ENCODE measurements at places on chromosomes 13 and 19.
A peak's percentile ranks its signal among the peaks of the same experiment; 100 is the strongest.

- no peak for DNase-seq
These were observed 5.0 kb upstream of the EID2 start for GRCh38 chr19:39544911-39545310.

DNA sequence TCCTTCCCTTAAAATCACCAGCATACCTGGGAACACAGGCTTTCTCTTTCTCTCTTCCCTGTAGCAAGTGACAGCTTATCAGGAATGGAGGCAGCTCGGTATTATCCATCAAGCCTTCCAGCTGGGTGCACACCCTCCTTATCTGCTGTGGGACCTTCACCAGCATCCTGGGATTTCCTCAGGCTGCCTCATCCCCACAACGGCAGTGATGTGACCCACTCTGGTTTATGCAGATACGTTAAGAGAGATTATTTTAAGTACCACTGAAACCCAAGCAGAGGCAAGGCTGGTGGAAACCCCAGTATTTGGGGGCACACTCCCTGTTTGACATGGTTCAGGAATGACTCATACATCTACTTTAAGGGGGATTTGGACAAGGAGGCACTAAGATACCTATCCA is 192.1 kb downstream of the TM9SF2 start:
- DNase-seq: no peak

- no peak for DNase-seq
These were observed 9.6 kb downstream of the SIRT2 start for GRCh38 chr19:38889803-38890202.

DNA sequence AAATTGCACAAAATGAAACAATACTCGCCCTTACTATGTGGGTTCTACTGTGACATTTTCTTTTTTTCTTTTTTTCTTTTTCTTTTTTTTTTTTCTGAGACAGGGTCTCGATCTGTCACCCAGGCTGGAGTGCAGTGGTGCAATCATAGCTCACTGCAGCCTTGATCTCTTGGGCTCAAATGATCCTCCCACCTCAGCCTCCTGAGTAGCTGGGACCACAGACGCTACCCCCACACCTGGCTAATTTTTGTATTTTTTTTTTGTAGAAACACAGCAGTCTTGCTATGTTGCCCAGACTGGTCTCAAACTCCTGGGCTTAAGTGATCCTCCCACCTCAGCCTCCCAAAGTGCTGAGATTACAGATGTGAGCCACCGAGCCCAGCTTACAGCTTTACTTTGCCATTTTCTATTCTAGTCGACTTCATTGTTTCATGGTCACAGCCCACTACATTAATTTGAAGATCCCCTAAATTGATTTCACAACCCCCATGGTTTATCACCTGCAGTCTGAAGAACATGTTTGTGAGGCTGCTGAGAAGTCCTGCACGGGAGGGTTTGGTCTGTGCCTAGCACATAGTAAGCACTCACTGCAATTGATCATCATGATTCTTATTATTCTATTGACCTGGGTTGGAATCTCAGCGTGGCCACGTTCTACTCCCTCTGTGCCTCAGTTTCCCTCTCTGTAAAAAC is 3.8 kb downstream of the BCL3 start:
- no peak for DNase-seq

DNA sequence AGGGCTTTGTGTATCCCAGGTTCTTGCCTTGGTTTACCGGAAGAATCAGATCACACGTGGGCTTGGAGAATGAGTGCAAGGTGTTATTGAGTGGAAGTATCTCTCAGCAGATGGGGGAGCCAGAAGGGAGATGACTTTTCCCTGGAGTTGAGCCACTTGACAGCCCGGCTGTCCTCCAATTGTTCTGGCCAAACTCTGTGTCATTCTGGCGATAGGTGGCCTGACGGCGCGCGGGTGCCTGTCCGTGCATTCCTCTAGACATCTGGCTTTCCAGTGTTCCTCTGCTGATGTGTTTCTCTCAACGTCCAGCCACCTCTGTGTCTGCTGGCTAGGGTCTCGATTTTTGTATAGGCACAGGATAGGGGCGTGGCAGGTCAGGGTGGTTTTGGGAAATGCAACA is 181.9 kb downstream of the SHISA2 start:
- no peak for DNase-seq

- no peak for DNase-seq
These were observed 5.8 kb upstream of the FRY start for GRCh38 chr13:32025730-32026129.

- no peak for DNase-seq
These were observed 2590.9 kb downstream of the PCDH9 start for GRCh38 chr13:64639206-64639605.

DNA sequence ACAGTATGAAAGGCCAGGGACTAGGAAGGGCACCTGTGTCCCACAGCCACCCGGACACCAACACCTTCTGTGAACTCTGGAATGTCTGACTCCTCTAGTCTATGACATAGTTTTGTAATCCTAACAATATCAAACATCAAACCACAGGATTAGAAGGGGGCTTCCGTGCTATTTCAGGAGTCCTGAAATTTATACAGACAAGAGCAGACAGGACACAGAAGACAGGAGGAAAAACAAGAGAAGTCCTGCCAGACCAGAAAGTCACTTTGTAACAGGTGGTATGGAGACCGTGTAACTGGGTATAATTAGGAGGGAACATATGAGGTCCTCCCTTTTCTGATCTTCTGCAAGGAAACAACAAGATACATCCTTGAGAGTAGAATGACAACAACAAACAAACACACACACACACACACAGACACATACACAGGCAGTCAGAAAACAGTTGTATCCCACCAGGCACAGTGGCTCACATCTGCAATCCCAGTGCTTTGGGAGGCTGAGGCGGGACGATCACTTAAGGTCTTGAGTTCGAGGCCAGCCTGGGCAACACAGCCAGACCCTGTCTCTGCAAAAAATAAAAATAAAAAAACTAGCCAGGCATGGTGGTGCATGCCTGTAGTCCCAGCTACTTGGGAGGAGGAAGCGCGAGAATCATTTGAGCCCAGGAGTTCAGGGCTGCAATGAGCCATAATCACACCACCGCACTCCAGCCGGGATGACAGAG is 13.1 kb downstream of the INSR start:
- no peak for DNase-seq

DNA sequence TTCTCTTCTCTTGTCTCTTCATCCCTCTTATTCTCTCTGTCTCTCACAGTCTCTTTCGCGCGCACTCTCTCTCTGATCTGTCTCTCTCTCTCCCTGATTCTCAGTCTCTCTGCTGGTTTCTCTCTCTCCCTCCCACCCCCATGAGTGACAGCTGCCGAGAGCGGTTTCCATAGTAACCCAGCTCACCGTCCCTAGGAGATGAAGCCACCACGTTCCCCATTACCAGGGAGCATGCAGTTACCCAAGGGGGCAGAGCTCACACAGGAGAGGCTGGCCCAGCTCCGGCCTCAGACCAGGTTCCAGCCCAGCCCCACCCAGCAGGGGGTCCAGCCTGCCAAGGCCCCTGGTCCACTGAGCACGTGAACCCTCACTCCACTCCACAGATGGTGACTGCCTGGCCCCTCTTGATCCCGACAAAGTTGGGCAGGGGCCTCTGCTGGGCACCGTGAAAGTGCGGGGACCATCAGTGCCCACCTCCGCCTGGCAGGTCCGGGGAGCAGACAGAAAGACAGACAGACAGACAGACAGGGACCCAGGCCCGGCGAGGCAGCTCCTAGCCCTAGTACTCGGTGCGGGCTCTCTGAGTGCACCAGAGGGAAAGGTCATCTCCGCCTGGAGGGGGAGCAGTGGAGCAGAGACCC is 50.6 kb downstream of the CELF5 start:
- DNase-seq: peak; percentile 11

DNA sequence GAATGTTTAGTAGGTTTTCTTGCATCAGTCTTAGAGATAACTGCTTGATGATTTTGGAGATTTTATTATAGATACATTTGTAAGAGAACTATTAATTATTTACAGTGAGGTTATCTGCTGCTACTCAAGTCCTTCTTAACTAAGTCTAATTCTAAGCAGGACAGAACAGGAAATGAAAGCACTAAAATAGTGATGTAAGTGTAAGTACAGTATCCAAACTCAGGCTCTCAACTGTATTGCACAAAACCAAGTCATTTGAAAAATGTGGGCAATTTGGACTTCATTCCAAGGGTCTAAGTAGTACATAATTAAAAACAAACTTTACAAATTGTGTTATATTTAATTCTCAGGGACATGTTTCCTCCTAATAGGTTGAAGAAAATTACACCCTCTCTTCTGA is 417.1 kb downstream of the ITGBL1 start:
- DNase-seq: no peak

DNA sequence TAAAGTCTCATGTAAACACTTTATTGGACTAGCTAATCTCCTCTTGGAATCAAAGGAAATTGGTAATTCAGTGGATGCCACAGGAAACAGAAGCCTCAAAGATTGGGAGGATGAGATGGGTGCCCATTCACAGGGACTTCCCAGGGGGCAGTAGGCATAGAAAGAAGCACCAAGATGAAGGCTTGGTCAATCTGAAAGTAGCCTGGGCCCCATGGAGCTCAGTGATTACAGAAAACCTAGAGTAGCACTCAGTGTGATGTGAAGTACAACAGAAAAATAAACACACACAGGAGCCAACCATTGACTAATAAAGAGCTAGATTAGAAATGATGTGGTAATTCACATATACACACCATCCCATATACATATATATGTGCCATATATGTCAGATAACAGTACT is 560.6 kb downstream of the TBC1D4 start:
- DNase-seq: no peak

- DNase-seq: no peak
These were observed 272.0 kb downstream of the FOXO1 start for GRCh38 chr13:40394304-40394985.

GRCh38 chr13:105732806-105733529 is 802.5 kb downstream of the EFNB2 start:
- DNase-seq: no peak

- no peak for DNase-seq
These were observed 31.0 kb downstream of the TDRD12 start for GRCh38 chr19:32750441-32751055.

GRCh38 chr19:8110931-8111330 is 38.5 kb downstream of the FBN3 start:
- no peak for DNase-seq

DNA sequence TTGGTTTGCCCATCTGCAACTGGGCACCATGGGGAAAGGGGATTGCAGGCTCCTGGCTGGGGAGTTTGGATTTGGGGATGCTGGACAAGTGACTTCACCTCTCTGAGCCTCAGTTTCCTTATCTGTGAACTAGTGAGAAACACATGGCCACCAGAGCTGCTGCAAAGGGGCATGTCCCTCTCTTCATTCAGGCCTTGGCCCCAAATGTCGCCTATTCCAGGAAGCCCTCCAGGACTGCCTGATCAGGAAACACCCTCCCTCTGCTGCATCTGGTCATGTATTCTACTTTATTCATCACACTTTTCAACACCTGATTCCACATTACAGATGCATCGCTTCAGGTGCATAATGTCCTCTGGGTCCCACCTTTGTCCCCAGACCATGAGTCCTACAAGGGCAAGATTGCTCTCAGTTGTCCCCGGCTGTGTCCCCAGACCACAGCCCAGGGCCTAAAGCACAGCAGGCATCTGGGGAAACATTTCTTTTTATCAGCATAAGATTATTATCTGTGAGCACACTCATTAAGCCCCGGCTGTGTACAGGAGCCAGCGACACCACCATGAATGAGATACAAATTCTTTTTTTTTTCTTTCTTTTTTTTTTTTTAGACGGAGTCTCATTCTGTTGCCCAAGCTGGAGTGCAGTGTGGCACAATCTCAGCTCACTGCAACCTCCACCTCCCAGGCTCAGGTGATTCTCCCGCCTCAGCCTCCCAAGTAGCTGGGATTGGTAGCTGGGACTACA is 37.5 kb downstream of the ARRDC2 start:
- no peak for DNase-seq

DNA sequence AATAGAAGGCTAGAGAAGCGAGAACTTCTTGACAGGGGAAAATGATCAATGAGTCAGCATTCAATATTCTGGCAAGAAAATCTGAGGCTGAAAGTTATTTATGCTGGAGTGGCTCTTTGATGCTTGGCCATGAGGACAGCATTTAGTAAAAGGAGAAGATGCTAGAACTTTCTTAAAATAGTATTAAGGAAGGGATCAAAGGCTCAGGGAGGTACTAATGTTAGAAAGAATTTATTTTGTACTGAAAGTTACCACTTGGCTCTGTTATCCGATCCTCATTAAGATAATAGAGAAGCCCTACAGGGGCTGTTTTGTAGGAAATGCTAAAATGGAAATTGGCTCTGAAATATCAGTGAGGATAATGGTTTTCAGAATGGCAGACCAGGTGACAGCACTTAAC is 1774.6 kb upstream of the PCDH20 start:
- DNase-seq: no peak

DNA sequence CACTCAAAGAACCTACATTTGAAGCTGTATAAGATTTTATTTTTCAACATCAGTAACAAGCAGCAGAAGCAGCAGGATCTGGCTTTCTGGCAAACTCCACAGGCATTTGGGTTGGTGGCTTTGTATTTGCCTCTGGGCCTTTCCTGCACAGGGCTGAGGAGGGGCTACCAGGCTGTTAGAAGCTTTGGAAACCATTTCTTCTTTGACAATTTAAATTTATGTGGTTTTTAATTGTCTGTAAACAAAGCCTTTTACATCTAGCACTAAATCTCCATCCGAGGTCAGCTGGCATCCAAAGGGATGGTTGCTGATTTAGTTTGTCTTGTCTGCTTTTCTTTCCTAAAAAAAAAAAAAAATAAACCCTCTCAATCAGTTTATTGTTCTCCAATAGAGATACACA is 127.5 kb upstream of the OBI1 start:
- no peak for DNase-seq

GRCh38 chr19:9799162-9799561 is 19.7 kb downstream of the FBXL12 start:
- DNase-seq: no peak

- DNase-seq: peak; percentile 31
These were observed 379.4 kb downstream of the KLF12 start for GRCh38 chr13:73754727-73755292.

GRCh38 chr13:22561581-22561980 is 619.2 kb upstream of the SGCG start:
- no peak for DNase-seq

GRCh38 chr19:13984875-13985741 is 21.0 kb downstream of the RFX1 start:
- DNase-seq: peak; percentile 78

- no peak for DNase-seq
These were observed 119.7 kb downstream of the PCCA start for GRCh38 chr13:100208626-100209025.

DNA sequence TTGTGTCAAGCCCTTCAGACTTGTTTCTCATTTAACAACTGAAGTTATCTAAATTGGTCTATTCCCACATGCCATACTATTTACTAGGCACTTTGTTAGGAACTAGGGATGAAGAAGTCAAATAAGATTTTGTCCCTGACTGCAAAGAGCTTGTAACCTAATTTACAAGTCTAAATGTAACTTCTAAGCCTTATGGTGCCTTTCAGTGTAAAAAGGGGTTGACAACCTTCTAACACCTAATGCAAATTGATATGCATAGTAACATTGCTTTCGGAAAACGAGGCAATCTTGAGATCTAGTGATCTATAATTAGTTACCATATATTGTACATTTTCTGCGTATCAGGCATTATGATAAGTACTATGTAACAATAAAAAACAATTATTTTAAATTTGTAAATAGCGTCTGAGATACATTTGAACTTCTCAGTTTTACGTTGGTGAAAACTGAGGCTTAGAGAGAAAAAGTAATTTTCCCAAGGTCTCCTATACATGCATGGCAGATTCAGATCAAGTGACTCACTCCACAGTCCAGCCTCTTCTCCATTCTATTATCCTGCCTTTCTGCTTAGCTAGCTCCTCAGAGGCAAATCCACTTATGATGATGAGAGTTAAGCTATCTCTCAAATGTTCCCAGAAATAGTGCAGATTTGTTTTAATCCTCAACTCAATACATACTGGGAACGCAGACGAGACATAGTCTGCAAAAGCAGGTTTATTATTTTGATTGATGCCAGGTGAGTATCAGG is 764.9 kb upstream of the SLITRK5 start:
- DNase-seq: no peak

All from memory B cell (primary cell).